Kasumi-1 (cell line): ENCODE measurements at places on chromosomes 7 and 10.

- no peak for DNase-seq
Observed at GRCh38 chr7:1483079-1483478, 21.1 kb downstream of the INTS1 start.

DNA sequence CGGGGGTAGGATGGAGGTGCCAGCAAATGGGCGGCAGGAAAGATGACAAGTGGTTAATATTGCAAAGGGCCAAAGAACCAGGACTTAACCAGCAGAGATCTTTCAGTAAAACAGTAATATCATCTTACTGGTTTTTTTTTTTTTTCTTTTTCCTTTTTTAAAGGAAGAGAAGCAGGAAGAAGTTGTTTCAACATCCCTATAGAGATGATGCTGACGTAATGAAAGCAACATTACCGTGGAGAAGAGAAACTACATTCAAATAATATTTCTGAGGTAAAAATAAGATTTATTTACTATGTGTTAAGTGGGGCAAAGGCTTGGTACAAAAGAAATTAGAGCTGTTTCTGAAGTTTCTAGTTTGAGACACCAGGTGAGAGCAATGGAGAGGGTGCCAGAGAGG, 11.0 kb downstream of the MINDY3 start:
- DNase-seq: no peak

DNA sequence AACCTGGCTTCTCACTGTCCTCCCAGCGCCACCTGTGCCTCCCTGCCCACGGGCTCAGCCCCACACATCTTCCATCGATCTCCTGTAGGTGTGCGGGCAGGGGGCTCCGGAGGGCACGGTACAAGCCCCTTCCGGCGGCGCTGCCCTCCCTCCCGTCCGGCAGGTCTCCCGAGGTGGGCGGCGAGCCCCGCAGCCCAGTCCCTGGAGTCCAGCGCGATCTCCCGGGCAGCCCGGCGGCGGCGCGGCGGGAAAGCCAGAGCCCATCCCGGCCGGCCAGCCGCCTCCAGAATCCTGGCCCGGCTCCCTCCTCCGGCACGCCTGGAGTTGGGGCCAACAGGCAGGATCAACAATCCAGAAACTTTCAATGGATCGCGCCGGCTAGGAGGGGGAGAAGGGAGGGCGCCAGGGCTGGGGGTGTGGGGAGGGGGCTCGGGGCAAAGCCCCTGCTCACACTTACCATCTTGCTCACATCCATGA, 100.1 kb downstream of the HIP1 start:
- DNase-seq: no peak

DNA sequence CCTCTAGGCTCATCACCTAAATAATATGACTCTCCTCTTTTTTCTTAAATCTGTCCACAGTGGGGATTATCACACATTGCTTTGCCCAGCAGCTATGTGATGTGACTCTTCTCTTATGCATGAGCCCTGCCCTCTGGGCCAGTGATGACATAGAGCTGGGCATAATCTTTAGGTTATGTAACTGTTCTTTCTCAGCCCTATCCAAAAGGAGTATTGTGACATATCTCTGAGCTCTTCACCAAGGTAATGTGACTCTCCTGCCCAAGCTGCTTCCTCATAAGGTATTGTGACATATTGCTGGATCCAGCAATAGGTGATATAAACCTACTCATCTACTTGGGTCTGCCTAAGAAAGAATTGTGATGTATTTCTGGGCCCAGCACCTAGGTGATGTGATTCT, 37.7 kb upstream of the ZNF107 start:
- DNase-seq: no peak

- DNase-seq: no peak
Observed at GRCh38 chr10:75959209-75959608, 527.8 kb downstream of the LRMDA start.

GRCh38 chr10:61627266-61627665, 35.5 kb upstream of the CABCOCO1 start:
- DNase-seq: no peak

GRCh38 chr10:59887006-59887405, 19.4 kb downstream of the CCDC6 start:
- no peak for DNase-seq

GRCh38 chr7:21338728-21339164, 89.1 kb upstream of the SP4 start:
- DNase-seq: no peak

- DNase-seq: no peak
Observed at GRCh38 chr10:33709008-33709753, 374.7 kb upstream of the NRP1 start.

- DNase-seq: no peak
Observed at GRCh38 chr10:112258407-112258806, 24.8 kb upstream of the TECTB start.
